Stimulated activated CD4-positive, alpha-beta T cell treated with anti-CD3 and anti-CD28 coated beads, Interleukin-4, amount 100 ng/mL, for 1 hour (primary cell): ENCODE measurements at places on chromosomes 7 and 10.

DNA sequence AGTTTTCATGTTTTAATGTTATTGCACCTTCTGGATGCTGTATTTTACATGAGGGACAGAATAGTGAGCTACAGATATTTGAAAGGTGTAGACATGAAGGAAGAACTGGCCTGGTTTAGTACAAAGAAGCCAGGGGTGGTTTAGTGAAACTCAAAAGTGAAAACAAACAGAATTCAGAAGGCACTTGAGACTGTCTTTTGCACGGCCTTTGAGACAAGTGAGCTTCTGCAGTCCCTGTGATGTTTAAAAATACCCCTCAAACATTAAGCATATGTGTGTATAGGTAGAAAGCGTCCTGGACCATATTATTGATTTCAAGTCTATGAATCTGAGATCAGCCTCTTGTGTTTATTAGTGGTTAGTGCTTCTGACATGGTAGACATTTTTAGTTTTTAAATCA is 118.9 kb downstream of the CDK14 start:
- DNase-seq = no peak

DNA sequence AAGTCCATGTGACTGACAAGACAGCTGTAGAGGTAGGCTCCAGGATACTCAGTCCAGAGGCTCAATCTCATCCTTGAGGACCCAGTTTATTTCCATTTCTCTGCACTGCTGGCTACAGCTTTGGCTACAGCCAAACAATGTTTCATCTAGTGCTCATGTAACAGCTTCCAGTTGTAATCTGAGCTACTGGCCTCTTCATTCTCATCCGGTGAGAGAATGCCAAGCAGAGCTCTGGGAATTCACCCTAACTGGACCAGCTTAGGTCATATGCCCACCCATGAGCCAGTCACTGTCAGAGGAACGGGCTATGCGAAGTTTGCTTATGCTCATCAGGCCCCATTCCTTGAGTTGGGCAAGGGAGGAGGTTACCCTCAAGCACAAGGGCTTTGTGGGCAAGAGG is 192.9 kb downstream of the EVX1 start:
- no peak for DNase-seq

DNA sequence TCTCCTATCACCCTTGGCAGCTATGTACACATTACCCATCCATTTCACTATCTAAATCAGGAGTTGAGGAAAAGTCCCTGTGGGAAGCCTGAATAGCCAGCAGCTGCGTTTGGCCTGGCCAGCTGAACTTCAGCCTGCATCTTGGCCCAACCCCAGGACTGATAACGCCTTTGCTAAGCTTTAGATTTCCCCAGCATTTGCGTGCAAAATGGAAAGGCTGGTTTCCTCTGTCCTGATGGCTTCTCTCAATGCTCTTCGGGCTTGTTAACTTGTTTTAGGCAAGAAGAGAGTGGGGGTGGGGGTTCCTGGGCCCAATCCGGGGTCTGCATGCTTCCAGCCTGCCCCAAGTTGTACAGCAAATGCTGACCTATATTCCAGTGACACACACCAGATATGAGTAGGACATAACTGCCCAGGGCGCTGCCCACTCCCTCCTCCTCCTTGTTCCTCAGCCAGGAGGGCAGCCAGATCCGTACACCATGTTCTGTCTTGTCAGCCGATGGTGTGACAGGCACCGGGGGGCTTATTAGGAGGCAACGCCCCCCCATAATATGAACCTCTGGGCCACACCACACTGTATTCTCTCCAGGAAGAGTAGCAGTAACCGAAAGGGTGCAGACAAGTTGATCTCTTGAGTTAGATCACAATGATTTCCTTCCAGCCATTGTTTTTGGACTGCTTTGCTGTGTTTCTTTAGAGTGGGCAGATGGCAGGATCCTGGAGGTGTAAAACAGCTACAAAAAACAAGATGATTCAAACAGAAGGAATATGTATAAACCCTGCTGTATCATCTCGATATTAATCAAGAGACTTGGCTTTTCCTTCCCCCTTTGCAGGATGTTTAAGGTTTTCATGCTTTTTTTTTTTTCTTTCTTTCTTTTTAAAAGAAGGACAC is 339.0 kb downstream of the RNLS start:
- DNase-seq = no peak

DNA sequence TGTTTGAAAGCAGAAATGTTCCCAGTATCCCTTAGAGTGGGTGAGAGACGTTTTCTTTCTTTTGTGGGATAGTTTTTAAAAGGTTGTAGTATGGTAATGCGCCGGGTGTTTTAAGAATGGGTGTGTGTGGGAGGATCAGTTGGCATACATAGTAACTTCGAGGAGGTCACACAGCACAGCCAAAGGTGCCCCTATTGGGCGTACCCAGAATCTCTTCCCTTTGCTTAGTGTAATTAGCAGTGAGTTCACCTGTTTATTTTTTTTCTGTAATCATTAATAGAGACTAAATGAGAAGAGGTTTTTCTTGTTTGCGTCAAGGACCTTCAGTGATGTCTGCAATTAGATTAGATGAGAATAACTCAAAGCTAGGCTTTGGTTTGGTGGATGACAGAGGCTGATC is 1.5 kb downstream of the PLEKHA8 start:
- DNase-seq = no peak

- DNase-seq = no peak
Measured at GRCh38 chr10:34163075-34163905, 651.8 kb downstream of the PARD3 start.

DNA sequence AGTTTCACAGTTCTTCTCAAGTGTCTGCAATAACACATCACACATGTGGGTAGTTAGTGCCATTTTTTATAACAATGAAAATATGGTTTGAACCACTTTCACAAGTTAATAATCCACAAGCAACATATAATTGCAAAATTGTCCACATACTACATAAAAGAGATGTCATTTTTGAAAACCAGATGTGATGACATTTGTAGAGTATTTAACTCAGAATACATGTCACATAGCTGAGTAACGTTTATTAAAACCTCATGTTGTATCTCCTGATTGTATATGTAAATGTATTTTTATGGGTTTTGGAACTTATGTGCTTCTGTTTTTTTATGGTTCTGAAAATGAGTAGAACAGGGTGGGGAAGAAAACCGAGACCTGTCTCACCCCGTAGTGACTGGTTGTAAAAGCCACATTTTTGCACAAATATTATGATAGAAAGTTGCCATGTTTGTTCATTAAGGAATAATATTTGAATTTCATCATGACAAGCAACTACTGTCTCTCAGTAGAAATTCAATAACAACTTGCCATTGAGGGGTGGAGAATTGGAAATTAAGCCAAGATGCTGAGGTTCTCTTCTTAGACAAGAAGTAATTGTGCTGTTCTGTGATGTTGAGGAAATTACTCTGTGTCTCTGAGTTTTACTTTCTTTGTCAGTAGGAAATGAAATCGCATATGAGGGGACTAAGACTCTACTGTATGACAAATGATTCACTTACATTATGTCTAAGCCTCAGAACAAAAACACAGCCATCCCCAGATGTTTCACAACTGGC is 29.2 kb upstream of the EGFR start:
- no peak for DNase-seq
